Stimulated activated naive CD4-positive, alpha-beta T cell (primary cell): ENCODE measurements at places on chromosomes 13 and 19.

DNA sequence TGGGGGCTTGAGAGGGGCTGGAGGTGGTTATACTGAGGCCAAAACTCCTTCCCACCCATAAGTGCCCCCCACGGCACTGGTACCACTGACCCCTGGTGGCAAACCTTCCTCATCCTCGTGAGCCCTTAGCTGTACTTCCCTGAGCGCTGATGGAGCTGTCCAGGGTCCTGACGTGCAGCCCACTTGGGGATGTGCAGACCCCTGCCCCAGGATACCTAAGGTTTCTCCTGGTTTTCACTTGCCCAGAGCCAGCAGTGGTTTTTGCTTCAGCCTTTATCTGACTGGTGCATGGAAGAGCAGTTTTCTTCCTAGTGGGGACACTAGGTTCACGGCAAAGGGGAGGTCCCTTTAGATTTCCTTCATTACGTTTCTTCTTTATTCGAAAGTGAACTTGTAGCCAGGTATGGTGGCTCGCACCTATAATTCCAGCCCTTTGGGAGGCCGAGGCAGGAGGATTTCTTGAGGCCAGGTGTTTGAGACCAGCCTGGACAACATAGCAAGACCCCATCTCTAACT, 28.7 kb upstream of the KCTD15 start:
- no peak for DNase-seq

DNA sequence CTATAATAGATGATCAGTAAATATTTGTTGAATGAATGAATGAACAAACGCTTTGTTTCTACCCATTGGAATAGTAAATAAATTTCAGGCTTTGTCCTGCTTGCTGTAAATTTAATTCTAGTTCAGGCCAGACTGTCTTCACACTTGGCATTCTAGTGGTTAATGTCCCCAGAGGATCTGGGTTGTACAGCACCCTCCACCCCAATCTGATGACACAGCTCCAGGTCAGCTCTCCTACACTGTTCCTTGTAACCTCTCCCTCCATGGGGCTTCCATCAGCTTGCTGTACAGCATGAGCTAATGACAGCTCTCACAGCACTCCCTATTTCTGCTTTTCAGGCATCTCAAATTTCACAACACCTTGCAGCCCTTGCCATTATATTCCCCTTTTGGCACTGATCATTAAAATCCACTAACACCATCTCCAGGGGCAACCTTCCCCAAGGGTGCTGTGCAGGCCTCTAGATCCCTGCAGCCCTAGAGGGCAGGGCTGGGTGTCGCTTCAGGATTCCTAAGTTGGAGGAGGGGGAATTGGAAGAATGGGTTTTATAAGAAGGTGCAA, 12.7 kb upstream of the KL start:
- DNase-seq: no peak

DNA sequence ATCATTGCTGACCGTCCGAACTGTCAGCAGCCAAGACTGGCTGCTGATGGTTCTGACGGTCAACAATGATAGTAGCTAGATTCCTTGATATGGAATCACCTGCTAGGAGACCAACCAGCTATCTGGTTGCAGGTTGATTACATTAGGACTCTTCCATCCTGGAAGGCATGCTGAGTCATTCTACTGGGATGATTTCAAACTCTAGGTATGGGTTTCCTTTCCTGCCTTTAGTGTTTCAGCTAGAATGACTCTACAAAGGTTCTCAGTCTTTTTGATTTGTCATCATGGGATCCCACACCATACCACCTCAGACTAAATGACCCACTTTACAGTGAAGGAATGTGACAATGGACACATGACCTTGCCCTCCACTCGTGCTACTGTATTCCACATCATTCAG, 138.1 kb upstream of the KL start:
- DNase-seq: no peak

- no peak for DNase-seq
Observed at GRCh38 chr13:109954441-109954840, 168.1 kb upstream of the IRS2 start.

GRCh38 chr13:104759069-104759468, 1692.9 kb upstream of the SLC10A2 start:
- DNase-seq: no peak

- no peak for DNase-seq
Observed at GRCh38 chr13:47816831-47817230, 184.2 kb downstream of the SUCLA2 start.

- DNase-seq: no peak
Observed at GRCh38 chr13:59483501-59484145, 680.1 kb downstream of the DIAPH3 start.

DNA sequence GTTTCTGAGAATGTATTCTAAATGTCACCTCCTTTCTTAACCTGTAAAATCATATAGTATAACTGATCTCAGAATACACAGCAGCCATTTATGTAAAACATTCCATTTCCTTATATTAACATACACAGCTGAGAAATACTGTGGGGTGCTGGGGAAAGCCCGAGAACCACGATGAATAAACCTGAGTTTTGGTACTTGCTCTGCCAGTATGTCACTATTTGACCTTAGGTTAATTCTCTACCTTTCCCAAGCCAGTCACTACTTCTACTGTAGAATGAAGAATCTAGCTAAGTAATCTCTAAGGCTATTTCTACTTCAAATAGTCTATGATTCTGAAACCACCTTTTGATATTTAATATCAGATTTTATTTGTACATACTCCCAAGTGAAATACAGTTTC, 173.7 kb downstream of the TBC1D4 start:
- DNase-seq: no peak
